Mesenteric fat pad (tissue), 1 donor: ENCODE measurements at places on chromosomes 16 and 17. TPM values are rescaled to one million over a fixed set of nuclear protein-coding genes. Genes with fewer than 3 reads are reported as not detected.

DNA sequence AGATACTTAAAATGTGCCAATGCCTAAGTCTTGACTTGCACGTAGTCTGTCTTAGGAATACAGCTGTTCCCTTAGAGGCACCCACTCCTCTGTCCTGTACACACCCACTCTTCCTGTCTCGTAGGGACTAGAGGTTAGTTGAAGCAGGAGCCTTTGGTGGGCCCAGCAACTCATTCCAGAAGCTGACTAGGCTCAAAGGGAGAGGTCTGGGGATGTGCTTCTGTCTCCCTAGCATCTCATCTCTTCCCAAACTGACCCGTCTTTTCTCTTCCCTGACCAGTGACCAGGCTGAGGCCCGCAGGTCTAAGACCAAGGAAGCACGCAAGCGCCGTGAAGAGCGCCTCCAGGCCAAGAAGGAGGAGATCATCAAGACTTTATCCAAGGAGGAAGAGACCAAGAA is 4.2 kb downstream of the RPL19 start:
- DNase-seq = no peak

GRCh38 chr16:84055801-84056634 is 13.4 kb upstream of the SLC38A8 start:
- DNase-seq = peak; percentile 49

GRCh38 chr17:75105126-75106080 is 4.4 kb upstream of the ARMC7 start:
- no peak for DNase-seq

CD79B gene
- total RNA-seq = 4.3 TPM
